Activated T-cell treated with anti-CD3 and anti-CD28 coated beads for 24 hours (primary cell): ENCODE measurements at places on chromosomes 1 and 21.

DNA sequence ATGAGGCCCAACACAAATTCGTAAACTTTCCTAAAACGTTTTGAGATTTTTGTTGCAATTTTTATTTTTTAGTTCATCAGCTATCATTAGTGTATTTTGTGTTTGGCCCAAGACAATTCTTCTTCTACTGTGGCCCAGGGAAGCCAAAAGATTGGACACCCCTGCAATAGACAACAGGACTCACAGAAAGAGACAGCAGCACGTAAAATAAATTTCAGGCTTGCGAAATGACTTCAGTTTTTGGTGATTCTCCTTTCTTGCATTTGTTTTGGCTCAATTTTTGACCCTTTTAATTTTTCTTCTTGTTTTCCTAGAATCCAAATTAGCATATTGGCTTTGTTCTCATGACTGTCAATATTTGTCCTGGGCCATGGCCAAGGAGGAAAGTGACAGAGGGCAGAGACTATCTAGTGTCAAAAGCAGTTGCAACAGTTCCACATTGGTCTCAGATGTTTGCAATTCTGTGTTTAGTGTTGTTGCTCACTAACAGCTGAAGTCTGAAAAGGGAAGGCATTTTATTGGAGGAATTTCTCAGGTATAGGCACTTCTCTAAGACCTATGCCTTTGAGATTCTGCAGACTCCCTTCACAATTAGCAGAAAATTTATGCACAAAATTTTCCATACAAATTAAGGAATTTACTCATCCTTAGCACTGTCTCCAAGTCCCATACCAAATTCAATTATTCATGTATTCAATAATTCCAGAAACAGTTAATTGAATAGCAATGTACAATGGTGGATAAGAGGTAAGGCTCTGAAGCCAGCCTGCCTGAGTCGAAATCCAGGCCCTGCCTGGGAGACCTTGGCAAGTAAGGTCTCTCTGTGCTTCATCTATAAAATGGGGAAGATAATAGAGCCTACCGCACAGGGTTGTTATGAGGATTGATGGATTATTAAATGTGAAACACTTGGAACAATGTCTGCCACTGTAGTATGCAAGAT, 160.9 kb upstream of the IVNS1ABP start:
- DNase-seq, result no peak

DNA sequence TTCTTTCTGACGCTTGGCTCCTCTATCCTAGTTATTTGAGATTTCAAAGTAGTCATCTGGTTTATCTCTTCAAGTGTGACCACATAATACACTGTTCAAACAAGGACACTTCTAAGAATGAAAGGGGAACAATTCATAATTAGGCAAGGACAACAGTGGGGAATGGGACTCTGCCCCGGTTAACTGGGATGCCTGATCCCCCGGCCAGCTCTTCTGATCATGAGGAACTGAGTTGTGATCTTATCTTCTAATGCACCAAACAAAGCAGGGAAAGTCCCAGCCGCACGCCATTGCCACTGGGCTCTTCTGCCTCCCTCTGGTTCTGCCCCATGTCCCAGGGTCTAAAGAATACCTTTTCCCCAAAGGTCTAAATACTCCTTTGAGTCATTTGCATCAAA, 158.2 kb upstream of the IRF2BP2 start:
- DNase-seq, result no peak

- no peak for DNase-seq
Measured at GRCh38 chr1:109191891-109192290, 21.8 kb upstream of the SARS1 start.

- DNase-seq, result no peak
Measured at GRCh38 chr1:76210160-76210559, 135.6 kb downstream of the ST6GALNAC3 start.

DNA sequence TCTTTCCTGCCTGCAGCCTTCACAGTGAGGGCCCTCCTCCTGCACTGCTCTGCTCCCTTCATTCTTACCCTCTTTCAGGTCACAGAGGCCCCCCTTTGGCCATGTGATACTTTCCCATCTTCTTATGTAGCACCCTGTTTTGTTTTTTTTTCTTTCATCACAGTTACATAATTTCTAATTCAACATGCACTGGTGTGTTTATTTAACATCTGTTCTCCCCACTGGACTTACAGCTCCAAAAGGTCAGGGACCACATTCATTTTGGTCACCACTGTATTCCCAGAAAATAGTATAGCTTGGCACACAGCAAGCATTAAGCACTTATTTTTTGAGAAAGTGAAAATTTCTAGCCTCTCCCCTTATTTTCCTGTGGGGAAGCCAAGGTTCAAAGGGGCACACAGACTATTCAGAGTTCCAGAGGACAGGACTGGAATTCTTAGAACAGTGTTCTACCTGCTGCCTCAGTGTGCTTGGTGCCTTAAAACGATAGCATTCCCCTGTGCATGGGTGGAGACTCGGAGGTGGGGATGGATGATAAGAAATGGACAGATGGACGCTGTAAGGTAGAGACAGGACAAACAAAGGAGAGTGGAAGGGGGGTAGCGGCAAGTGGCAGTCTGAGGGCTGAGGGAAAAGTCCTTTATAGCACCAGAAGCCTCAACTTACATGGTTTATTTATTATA, 5.3 kb downstream of the DENND2D start:
- no peak for DNase-seq

- DNase-seq, result no peak
Measured at GRCh38 chr1:80767711-80768110, 1033.0 kb upstream of the ADGRL2 start.

DNA sequence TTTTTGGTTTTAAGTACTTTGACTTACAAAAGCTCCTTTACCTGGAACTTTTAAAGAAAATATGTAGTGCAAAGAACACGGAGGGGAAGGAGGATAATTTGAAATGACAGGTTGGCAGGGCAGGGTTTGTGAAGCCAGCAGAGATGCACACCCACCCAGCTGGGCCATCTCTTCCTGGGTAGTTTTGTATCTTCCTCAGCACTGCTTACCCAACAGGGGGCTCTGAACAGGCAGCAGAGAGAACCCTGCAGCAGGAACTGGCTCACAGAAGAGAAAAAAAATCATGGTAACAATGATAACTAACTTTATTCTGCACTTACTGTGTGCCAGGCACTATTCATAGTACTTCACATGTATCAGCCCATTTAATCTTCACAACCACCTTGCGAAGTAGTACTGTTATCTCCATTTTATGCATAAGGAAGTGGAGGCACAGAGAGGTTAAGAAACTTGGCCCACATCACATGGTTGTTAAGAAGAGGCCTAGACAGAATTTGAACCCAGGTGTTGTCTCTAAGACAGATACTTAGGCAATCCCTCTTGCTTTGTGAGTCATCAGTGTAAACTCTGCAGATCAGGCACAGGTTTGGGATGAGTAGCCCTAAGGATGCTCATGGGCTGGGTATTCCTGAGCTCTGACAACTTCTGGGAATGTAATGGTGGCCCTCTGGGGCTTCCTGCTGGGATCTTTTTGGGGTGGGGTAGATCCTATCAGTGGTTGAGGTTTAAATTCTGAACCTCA, 60.8 kb downstream of the ELK4 start:
- no peak for DNase-seq

GRCh38 chr1:147545133-147545532, 3.8 kb downstream of the BCL9 start:
- DNase-seq, result peak; percentile 82

- DNase-seq, result no peak
Measured at GRCh38 chr1:100100202-100100601, 32.5 kb downstream of the SASS6 start.

DNA sequence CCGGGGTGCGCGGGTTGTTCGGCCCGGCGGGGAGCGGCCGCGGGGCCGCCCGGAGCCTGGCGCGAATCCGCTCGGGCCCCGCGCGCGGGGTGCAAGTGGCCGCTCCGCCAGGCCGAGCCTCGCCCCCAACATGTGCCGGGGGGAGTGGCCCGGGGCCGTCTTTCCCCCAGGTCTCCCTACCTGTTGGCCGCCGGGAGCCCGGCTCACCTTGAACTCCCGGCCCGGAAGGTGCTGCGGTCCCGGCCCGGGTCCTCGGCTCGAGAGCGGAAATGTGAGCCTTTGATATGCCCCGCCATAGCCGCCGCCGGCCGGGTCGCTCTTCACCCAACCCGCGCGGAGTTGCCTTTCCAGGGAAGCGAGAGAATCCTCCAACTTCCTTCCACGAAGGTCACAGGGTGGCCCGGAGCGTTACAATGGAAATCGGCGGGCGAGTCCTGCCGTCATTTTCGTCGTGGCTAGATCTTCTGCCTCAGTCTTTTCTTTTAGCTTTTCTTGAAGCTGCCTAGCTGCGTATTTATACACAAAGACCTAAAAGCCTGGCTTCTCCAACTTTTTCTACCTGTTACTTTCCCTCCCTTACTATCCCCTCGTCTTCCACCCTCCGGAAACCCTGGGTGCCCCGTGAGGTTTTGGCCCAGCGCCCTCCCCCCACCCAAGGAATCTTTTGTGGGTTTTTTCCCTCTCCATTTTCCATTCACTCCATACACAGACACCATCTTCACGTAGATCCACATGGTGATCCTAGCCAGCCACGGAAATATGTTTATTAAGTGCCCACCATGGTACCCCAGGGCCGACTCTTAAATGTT, 867 bp downstream of the PTGFRN start:
- peak; percentile 32 for DNase-seq

GRCh38 chr1:27863538-27863915, 8.8 kb upstream of the THEMIS2 start:
- no peak for DNase-seq

- no peak for DNase-seq
Measured at GRCh38 chr21:41627428-41627827, 119.5 kb upstream of the TMPRSS2 start.

- DNase-seq, result no peak
Measured at GRCh38 chr1:241840164-241840563, 7.8 kb upstream of the EXO1 start.

- DNase-seq, result no peak
Measured at GRCh38 chr1:230620649-230621323, 21.5 kb upstream of the COG2 start.

GRCh38 chr1:186974774-186975181, 146.0 kb downstream of the PLA2G4A start:
- no peak for DNase-seq

DNA sequence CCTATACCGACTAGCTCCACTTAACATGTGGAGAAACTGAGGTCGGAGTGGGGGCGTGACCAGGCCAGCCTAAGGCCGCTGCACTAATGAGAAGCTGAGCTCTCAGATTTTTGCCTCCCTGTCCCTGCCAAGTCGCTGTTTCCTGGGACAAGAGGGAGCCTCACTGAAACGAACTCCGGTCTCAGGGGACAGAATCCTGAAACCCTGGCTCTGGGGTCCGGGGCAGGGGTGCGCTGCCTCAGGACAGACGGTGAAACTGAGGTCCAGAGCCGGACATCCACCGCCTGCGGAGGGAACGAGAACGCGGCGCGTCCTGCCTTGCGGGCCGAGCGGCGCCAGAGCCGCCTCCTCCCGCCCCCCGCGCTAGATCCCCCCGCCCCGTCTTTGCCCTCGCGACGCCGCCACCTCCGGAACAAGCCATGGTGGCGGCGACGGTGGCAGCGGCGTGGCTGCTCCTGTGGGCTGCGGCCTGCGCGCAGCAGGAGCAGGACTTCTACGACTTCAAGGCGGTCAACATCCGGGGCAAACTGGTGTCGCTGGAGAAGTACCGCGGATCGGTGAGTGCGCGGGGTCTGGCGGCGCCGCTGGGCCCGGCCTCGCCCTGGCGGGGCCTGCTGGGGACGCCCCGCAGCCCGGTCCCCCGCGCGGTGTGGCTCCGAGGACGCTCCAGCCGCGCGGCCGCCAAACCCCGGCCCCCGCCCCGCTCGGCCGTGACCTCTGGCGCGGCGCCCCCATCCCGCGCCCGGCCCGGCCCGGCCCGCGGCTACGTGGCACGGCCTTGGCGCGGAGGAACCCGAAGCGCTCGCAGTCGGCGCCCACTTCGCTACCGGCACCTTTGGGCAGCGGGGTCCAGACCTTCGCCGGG, at the start of gene GPX7:
GPX7 (plus strand) TSS at position 381 of the 865 bp plus-strand sequence; CDS start at position 420, 39 bp downstream.
- peak; percentile 33 for DNase-seq

DNA sequence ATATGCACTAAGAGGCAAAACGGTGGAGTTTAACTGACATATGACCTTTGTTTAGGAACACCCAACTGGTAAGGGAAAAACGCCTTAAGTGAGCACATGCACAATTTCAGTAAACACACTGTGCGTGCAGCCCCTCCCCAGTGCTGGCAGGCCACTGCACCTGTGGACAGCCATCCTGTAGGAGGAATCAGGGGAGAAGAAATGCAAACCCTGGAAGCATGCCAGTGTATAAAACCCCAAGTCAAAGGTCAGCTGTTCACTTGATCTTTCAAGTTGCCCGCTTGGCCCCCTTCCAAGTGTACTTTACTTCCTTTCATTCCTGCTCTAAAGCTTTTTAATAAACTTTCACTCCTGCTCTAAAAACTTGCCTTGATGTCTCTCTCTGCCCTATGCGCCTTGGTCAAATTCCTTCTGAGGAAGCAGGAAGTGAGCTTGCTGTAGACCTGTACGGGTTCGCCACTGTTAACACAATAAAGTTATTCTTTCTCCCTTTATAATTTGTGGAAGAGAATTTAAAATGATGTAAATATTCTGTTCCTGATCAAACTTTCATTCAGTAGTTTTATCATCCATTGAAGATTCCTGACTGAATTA, 31.8 kb downstream of the USP25 start:
- DNase-seq, result no peak

DNA sequence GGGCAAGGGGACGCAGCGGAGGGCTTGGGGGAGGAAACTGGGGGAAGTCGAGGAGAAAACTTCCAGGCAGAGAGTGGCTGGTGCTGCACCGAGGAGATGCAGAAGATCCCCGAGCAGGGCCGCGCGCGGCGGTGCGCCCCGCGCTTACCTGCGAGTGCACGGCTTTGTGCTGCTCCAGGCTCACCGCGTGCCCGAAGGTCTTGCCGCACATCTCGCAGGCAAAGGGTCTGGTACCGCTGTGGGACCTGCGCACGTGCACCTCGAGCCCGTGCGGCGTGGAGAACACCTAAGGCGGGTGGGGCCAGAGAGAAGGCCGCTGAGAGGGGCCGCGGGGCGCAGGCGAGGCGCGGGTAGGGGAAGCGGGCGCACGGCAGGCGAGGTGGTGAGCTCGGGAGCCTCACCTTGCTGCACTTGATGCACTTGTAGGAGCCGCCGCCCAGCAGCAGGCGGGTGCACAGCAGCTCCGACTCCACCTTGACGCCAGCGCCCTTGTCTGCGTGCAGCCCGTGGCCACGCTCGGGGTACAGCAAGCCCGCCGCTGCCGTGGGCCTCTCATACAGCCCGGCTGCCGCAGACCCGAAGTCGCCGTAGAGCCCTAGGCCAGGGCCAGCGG, 6.4 kb downstream of the GFI1 start:
- no peak for DNase-seq

DNA sequence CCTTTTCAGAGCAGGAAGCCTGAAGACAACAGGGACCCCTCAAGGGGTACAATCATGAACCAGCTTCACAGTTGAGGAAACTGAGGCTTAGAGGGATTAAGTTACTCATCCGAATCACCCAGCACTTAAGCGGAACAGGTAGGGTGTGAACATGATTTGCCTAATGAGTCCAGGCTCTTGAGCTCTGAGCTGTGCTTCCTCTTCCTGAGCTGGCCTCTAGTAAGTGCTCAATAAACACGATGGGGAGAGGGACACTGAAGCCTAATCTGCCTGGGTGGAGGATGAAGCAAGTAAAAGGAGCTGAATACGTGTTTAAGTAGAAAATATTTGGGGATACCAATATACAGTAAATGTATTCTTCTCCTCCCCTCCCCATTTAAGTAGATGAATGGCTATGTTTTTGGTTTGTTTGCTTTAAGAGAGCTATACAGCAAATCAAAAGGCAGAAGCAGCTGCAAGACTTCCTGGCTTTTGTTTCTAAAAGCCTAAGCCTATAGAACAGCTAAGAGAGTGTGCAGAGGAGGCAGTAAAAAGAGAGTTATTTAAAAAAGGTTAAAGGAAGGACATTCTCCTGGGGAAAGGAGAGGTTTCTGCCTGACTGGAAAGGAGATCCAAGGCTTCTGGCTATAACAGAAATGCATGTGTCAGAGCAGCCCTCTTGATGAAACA, 20.5 kb downstream of the STPG1 start:
- no peak for DNase-seq
